GM23248 (cell line): ENCODE measurements at places on chromosomes 11 and 22.

DNA sequence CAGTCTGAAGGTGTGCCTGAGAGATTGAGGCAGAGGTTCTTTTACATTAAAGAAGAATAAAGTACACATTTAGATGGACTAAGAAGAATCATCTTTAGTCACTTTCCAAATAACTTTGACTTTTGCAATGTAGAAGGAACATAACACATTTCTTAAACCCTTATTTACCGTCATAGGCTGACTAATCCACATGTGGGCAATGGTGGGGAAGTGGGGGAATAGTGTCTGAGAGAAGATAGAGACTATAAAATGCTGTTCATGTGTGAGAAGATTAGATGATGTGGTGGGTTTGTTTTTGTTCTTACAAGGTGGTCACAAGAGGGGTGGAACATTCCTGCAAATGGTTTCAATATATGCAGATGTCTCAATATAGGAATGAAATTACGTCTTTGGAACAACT lies 1.8 kb downstream of the MS4A4A start:
- DNase-seq, result no peak

DNA sequence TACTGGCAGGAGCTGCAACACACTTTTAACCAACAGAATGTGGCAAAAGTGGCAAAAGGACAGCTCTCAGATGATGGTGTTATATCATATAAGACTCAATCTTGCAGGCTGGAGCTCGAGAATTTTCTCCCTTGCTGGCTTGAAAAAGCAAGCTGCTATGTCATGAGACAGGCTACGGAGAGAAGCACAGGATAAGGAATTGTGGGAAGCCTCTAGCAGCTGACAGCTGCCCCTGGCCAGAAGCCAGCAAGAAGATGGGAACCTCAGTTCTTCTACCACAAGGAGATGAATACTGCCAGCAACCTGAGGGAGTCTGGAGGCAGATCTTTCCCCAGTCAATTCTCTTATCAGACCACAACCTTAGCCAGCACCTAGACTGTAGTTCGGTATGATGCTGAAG lies 24.6 kb downstream of the FXYD6 start:
- DNase-seq, result no peak

DNA sequence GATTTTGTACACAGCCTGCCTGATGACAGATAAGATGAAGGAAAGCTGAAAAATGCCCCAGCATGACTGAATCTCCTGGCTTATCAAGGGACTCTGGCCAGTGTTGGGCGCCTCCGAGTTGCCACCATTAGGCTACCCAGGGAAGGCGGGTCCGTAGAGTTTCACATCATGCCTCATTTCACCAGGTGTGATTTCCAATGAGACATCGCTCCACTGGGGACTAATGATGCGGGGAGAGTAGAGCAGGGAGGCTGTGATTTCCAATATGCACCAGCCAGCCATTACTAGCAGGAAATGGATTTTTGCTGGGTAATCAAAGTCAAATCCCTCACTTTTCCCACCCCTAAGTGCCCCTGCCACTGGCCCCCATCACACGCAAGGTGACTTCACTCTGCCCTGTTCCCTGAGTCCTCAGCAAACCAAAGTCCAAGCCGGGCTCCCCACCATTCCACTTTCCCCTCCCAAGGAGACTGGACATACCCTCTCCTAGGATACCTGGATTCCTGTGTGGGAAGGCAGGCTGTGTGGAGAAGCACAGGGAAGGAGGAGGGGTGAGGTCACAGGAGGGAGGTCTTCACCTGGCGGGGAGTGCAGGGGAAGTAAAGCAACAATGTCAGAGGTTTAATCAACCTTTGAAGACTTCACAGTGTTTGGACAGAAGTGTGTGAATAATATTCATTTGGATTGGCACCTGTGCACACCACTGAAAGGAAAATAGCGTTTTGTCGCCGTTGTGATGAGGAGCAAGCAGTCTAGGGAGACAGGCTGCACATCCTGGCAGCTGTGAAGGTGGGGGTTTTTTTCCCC lies 613.3 kb upstream of the CADM1 start:
- no peak for DNase-seq

DNA sequence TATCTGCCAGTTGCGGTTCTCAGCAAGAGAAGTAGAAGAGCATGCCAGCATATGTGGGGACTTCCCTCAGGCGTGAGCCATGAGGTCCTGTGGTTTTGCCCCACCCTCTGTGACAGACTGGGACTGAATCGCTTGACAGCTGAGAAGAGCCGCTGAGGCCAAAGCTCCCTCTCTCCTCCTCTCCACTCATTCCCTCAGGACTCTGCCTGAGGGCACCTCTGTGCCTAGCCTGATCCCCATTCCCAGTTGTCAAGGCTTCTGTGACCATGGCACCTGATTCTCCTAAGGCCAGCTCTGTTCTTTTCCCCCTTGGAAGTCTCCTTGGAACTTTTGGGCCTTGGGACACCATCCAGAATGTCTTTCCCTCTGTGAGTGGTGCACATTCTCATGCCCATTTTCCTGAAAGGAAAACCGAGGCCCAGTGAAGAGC lies 27.0 kb downstream of the ART5 start:
- DNase-seq, result peak; percentile 55

GRCh38 chr11:4748438-4748837 lies 21.3 kb downstream of the OR51F1 start:
- peak; percentile 31 for DNase-seq

- DNase-seq, result no peak
Measured at GRCh38 chr11:128045094-128045725, 542.1 kb downstream of the ETS1 start.

DNA sequence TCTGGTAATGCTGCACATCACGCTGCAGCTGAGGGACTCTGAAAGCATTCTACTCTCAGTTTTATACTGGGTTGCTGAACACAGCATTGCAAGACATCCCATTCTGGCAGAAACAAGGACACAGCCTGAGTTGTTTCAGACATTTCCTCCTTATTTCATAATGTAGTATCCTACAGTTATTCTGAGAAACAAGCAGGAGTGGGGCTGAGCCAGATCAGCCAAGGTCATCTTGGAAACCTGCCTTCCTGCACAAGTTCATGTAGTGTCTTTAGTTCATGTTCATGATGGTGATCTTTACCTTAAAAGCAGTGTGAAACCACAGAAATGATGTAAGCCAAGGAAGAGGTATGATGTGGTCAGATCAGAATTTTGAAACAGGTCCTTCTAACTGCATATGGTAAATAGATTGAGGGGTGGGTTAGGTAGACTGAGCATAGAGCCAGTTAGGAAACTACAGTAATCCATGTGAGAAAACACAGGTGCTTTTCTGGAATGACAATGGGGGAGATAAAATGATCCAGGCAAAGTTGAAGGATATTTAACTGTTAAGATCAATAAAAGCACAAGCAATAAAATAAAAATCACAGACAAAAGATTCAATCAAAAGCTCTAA lies 1686.8 kb downstream of the LRRC4C start:
- DNase-seq, result no peak

DNA sequence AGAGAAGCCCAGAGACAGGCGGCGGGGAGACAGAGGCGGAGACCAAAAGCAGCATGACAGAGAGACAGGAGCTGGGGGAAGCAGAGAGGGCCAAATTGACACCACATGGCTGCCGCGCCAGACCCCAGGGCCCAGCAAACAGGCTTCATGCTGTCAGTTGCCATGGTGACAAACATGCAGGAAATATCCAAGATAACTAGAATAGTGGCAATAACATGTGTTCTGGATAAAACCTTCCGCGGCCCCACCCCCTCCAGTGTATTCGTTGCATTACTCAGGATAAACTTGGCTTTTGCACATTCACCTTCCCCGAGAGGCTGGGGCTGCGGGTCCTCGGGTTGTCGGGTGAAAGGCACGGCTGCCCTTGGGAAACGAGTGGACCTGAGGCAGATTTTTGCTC lies 49.9 kb upstream of the CDON start:
- DNase-seq, result peak; percentile 94

- DNase-seq, result peak; percentile 45
Measured at GRCh38 chr11:123549926-123550917, 104.2 kb downstream of the SCN3B start.

DNA sequence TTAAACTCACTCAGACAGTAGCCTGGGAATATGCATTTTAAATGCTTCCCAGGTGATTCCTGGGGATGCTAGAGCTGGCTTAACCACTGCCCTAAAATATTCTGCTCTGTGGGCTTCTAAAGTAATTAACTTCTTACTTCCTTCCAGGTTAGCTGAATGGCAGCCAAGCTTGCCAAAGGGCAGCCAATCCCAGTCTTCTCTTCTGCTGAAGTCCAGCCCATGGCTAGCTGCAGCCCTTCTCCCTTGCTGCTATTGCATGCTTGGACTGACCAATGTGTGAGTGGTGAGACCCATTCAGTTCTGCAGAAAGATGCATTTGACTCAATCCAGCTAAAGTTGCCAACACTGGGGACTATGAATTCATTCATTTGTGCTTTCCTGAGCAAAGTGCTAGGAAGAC lies 411.9 kb downstream of the SOX6 start:
- no peak for DNase-seq

DNA sequence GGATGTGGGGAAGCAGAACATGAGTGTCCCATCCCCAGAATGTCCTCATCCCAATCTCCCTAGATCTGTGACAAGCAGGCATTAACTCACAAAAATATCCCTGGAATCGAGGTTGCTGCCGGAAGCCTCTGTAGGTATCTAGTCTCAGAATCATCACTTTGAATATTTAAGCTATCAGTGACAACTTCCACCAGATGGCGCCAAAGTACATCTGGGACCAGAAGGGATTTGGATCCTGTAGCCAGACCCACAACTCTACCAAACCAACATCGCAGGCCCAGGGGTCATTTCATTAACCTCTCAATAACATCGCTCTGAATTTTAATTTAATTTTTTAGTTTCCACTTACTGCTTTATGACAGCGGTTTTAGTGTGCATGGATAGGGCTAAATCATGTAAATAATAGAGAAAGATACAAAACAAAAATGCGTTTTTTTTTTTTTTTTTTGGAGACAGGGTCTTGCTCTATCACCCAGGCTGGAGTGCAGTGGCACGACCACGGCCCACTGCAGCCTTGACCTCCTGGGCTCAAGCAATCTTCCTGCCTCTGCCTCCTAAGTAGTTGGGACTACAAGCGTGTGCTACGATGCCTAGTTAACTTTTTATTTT lies 1.1 kb upstream of the EXT2 start:
- peak; percentile 87 for DNase-seq

DNA sequence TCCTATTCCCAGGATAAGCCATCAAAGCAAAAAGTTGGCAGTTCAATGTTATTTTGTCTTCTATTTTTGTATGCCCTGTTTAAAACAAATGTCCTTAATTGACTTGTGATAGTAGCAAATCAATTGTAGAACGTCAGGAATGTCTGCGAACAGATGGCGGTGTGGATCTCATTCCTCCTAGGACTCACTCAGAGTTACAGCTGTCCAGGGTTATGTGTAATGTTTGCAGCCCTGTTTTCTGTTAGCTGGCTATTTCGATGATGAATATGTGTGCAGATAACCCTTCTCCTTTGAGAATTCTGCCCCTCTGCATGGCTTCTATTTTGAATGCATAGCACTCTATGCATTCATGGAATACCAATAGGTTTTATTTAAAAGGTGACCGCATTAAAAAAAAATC lies 1248.0 kb upstream of the CNTN5 start:
- no peak for DNase-seq

GRCh38 chr22:23548501-23549197 lies 31.4 kb downstream of the IGLL1 start:
- DNase-seq, result no peak

GRCh38 chr11:2300290-2300935 lies 1.3 kb downstream of the C11orf21 start:
- DNase-seq, result no peak

- DNase-seq, result no peak
Measured at GRCh38 chr11:94546162-94546470, 2.4 kb downstream of the FUT4 start.

DNA sequence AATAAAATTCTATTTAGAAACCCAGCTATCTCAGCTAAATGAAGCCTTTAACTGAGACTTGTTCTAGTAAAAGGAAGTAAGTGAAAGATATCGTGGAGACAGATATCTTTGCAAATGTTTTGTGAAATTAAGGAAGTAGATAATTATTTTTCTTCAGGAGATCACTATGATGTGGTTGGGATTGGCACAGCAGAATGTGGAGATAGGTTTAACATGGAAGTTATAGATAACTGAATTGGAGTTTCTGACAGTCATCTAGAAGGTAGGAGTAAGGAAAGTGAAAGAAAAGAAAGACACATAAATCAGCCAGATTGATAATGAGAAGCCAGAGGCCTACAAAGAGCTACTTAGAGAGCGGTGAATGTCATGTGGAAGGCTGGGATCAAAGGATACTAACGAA lies 4.7 kb upstream of the CASP5 start:
- no peak for DNase-seq

DNA sequence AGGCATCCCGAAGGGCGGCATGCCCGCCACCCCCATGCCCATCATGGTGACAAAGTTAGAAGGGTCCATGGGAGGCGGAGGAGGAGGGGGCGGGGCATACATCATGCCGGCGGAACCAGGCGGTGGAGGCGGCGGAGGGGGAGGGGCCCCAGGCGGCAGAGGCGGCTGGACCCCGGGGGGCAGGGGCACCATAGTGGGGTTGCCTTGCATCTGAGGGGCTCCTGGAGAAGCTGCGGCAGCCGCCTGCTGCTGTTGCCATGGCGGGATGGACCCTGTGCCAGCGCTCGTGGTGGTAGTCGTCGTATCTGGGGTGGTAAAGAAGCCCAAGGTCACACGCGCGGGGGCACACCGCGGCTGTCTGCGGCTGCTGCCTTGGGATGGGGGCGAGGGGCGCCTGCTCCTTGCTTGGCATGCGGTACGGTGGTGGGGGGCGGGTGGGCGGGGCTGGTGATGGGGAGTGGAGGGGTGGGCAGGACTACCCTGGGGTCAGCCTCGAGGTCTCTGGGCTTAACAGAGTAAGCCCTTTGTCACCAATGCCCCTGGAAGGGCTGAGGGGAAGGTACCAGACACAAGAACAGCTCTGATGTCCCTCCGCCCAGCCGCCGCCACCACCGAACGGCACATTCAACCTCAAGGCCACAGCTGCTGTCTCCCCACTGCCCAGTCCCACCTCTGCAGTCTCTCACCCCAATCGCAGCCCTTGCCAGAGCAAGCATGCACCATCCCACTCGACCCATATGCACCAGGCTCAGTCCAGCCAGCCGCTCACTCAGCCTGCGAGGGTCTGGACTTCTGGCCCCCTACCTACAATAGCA lies 6.3 kb upstream of the PYGM start:
- no peak for DNase-seq

GRCh38 chr11:126891556-126892217 lies 108.9 kb downstream of the KIRREL3 start:
- DNase-seq, result peak; percentile 80

DNA sequence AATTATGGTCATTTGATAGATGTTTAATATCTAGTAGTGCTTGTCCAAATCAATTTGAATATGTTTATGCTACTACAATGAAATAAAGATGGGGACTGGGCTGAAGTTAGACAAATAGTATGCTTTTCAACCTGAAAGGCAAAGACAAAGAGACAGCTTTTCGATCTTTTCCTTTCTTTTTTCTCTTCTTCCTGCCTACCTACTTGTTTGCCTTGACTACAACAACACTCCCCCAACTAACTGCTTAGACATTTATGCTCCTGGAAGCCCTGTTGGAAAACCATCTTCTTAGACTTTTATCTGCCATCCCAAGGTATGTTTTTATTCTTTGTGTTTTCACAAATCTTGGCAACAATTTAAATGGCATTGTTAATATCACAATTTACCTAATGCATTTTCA lies 374.4 kb upstream of the DDI1 start:
- no peak for DNase-seq

- no peak for DNase-seq
Measured at GRCh38 chr11:98600786-98601773, 419.7 kb upstream of the CNTN5 start.
